ENCODE measurements at places on chromosomes 4 and X.
A peak's percentile ranks its signal among the peaks of the same experiment; 100 is the strongest.

- no peak for DNase-seq
Observed at GRCh38 chr4:38449506-38450174, 214.4 kb upstream of the KLF3 start.

DNA sequence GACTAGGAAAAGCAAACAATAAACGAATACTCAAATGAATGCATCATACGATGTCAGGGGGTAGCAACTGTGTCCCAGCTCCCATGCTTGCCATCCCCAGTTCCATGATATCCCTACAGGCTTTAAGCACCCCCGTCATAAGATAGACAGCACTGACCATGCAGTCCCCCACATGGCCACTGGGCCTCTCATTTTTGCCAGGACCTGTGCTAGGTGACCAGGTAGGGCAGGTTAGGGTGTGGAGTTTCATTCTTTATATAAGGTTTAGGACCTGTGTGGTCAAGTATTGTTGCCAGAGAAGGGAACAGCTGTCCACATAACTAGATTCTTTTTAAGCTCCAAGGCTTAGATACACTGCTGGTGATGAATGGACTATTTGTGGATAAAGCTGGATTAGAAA, 9.7 kb downstream of the PPEF2 start:
- no peak for DNase-seq

GRCh38 chr4:145388043-145388442, 93.6 kb upstream of the SMAD1 start:
- DNase-seq, result no peak

GRCh38 chrX:66914080-66914479, 275.2 kb upstream of the EDA2R start:
- no peak for DNase-seq

DNA sequence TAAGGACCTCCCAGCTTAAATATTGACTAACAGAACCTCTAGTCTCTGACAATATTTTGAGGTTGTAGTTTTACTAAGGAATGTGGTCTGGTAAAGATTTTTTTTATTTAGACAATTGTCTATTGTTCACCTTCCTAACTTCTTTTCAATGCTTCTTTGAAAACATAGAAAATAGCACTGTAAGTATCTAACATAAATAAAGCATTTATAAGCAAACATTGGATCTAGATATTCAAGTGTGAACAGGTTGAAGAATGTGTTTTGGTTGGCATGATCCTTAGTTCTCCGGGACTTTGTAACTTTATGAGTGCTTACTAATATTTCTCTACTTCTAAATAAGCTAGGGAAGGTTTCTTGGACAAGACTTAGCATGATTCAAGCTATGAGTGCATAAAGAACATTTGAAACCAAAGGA, 285.4 kb upstream of the ARSJ start:
- DNase-seq, result no peak

GRCh38 chrX:155054255-155054654, 16.7 kb downstream of the CMC4 start:
- no peak for DNase-seq

GRCh38 chr4:130146773-130147172, 1050.8 kb downstream of the C4orf33 start:
- DNase-seq, result no peak

- DNase-seq, result peak; percentile 24
Observed at GRCh38 chr4:143616771-143617170, 83.7 kb downstream of the FREM3 start.

DNA sequence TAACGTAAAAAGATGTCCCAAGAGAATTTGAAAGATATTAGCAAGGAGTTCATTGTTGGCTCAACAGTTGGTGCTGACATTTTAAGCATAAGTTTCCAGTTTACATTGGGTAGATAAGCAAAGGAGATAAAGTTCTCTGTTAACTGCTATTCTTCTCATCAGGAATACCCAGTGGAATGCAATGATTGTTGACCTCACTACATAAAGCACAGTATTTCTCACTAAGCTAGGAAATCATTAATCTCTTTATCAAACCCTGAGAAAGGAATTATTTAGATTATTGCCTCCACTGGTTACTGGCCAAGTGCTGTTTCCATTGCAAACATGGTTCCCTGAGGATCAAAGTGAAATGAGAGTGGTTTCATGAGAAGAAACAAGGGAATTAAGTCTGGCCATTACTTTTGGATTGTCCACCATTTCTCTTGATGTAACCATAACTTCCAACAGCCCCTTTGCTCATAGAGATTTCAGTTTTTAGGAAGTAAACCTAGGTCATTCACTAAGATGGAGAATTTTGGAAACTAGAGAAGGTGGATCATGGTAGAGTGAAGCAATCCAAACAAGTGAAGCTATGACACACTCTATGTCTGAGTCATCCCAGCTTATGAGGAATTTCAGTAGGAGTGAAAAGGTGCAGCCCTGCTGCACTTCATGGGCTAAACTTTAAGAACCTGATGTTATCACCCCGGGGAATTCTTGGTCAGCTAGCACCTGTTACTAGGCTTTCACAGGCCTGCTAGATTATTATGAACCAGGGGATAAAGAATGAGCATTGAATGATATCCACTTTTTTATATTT, 163.4 kb downstream of the AREG start:
- DNase-seq, result no peak

DNA sequence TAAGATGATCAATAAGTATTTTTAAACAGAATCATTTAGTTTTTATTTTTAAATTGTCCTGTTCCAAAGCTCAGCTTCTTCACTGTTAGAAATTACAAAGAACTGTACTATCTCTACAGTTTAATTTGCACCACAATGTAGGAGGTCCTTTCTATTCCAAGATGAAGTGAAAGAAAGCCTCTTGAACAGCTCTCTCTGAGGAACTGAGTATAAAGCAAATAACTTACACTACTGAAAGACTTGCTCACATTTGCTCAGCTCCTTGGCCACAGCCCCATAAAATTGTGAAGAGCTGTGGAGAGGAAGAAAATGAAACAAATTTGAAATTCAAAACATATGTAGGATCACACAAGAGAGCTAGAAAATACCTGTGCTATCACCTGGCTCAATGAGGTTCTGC, 68.6 kb downstream of the ENPEP start:
- DNase-seq, result no peak

DNA sequence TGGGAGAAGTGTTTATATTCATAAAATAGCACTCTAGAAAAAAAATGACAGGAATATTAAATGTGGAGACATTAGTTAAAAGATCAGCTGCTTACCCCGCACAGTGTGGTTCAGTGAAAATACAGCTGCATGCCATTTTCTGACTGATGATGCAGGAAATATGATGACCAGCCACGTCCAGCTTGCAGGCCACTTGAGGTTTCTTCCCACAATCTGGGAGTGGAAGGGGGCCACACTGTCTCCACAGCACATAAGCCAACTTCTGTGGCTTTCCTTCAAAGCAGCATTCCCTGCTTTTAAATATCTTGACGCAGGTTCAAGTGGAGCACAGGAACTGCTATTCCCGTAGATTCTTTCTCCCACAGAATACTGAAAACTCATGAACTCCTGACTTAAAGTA, 173.4 kb upstream of the GALNT7 start:
- no peak for DNase-seq

DNA sequence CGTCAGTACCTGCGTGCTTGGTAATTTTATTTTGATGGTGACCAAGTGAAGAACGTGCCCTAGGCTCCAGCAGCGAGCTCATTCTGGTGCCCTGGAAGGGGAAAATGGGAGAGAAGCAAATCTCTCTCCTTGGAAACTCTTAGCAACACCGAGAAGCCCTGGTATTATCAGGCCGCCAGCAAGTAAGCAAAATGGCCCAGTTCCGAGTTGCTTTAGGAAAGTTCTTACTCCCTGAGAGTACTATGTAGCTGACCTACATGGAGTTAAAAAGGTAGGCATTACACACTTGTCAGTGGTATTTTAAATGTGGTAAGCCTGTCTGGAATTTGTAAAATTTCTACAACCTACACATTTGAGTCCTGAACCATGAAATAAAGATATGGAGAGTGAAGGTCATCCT, 146.4 kb downstream of the CPEB2 start:
- no peak for DNase-seq

GRCh38 chrX:106692425-106693065, 34.0 kb upstream of the RNF128 start:
- DNase-seq, result no peak

DNA sequence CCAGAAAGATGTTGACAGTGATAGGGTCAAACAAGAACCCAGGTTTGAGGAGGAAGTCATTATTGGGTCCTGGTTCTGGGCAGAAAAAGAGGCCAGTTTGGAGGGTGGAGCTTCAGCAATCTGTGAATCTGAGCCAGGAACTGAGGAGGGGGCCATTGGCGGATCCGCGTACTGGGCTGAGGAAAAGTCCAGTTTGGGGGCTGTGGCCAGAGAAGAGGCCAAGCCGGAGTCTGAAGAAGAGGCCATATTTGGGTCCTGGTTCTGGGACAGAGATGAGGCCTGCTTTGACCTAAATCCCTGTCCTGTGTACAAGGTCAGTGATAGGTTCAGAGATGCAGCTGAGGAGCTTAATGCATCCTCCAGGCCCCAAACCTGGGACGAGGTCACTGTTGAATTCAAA, 3.7 kb downstream of the GPRASP2 start:
- no peak for DNase-seq

Data from stimulated activated CD8-positive, alpha-beta memory T cell treated with anti-CD3 and anti-CD28 coated beads, Interleukin-4, amount 100 ng/mL, for 48 hours (primary cell).